ENCODE measurements at places on chromosomes 5 and 9. TPM values are rescaled to one million over a fixed set of nuclear protein-coding genes. Genes with fewer than 3 reads are reported as not detected.

The PCDHB16 gene
- polyA plus RNA-seq = 0.37 TPM

The AFAP1L1 gene
- polyA plus RNA-seq = 6.4 TPM

The KIF4B gene
- 0.03 TPM for polyA plus RNA-seq

The NDUFS4 gene
- polyA plus RNA-seq = 142 TPM

The PRRX2 gene
- polyA plus RNA-seq = not detected

The SLC36A2 gene
- polyA plus RNA-seq = not detected

The PAEP gene
- not detected for polyA plus RNA-seq

The NR3C1 gene
- 17.3 TPM for polyA plus RNA-seq

The IGIP gene
- 4.6 TPM for polyA plus RNA-seq

The C6 gene
- 0.75 TPM for polyA plus RNA-seq

The TNFSF15 gene
- 7.3 TPM for polyA plus RNA-seq

The IL3 gene
- polyA plus RNA-seq = not detected

The CDC42SE2 gene
- polyA plus RNA-seq = 36.0 TPM

The SEPTIN8 gene
- 24.4 TPM for polyA plus RNA-seq

The CYLC2 gene
- polyA plus RNA-seq = not detected

The GNAQ gene
- polyA plus RNA-seq = 10.0 TPM

The ALDH1B1 gene
- polyA plus RNA-seq = 60.9 TPM

The KCNIP1 gene
- not detected for polyA plus RNA-seq

The TSSK1B gene
- not detected for polyA plus RNA-seq

The ZDHHC11 gene
- polyA plus RNA-seq = 5.1 TPM

The FCN2 gene
- polyA plus RNA-seq = not detected

The PTPDC1 gene
- 6.7 TPM for polyA plus RNA-seq

The MSX2 gene
- polyA plus RNA-seq = 4.7 TPM

The OSMR gene
- 0.22 TPM for polyA plus RNA-seq

The IFNA13 gene
- not detected for polyA plus RNA-seq

The SGCD gene
- polyA plus RNA-seq = 0.22 TPM

The ORM2 gene
- polyA plus RNA-seq = 0.28 TPM

The PTGS1 gene
- 1.8 TPM for polyA plus RNA-seq

The PCDHGA10 gene
- polyA plus RNA-seq = 0.27 TPM

The TOR1B gene
- polyA plus RNA-seq = 21.6 TPM

The CDH6 gene
- 10.6 TPM for polyA plus RNA-seq

The LCN15 gene
- 4.9 TPM for polyA plus RNA-seq

The NKD2 gene
- 0.81 TPM for polyA plus RNA-seq

The KCTD16 gene
- polyA plus RNA-seq = under 0.01 TPM

The ECSCR gene
- polyA plus RNA-seq = 47.6 TPM

The ZBED3 gene
- 7.7 TPM for polyA plus RNA-seq

The TERT gene
- polyA plus RNA-seq = 1.4 TPM

The TEK gene
- 0.22 TPM for polyA plus RNA-seq

The KLF4 gene
- polyA plus RNA-seq = 72.7 TPM

The DOCK8 gene
- 3.8 TPM for polyA plus RNA-seq

Measured in small intestine (tissue), 16 donors.